ENCODE measurements at places on chromosomes 5 and 9.

GRCh38 chr5:1732238-1732941, 67.2 kb downstream of the MRPL36 start:
- DNase-seq = no peak

DNA sequence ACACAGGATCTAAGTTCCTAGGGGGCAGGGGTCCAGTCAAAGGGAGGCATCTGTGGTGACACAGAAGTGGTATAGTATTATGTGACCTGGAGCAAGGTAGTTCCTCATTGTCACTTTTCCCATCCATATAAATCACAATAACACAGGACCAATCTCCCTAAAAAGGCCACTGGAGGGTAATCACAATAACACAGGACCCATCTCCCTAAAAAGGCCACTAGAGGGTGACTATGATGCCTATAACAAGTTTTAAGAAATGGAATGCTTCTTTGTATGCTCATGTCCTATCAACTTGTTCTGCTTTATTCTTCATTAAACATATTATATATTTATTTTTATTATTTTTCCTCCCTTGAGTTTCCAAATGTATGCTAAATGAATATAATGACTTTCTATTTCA, 254.6 kb downstream of the ASTN2 start:
- no peak for DNase-seq

DNA sequence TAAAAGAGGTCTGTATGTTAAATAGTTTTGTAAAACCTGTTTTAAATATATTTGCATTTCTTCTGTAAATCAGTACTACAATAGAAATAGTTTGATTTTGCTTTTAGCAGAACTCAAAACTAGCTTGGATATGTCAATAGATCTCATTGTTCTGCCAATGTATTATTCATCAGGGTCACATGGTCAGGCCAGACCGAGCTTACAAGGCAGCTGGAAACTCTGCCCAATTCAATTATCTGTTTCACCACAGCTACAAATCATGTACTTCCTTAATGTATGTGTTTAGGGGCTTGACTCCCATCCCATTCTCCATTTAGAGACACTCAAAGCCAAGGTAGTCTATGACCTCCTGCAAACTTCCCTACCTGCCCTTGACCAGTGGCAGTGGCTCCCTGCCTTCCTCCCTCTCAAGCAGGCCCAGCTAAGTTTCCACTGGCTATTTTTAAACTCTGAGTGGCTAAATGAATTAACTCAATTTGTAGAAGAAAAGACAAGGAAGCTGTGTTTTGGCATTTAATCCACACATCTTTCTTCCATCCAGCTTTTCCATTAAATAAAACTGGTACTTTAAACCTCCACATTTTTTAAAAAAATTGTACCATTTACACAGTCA, 46.4 kb upstream of the SELENOP start:
- no peak for DNase-seq

- no peak for DNase-seq
These were observed 249.7 kb upstream of the NREP start for GRCh38 chr5:112006721-112007120.

- no peak for DNase-seq
These were observed 152.3 kb upstream of the KLF9 start for GRCh38 chr9:70566751-70567150.

DNA sequence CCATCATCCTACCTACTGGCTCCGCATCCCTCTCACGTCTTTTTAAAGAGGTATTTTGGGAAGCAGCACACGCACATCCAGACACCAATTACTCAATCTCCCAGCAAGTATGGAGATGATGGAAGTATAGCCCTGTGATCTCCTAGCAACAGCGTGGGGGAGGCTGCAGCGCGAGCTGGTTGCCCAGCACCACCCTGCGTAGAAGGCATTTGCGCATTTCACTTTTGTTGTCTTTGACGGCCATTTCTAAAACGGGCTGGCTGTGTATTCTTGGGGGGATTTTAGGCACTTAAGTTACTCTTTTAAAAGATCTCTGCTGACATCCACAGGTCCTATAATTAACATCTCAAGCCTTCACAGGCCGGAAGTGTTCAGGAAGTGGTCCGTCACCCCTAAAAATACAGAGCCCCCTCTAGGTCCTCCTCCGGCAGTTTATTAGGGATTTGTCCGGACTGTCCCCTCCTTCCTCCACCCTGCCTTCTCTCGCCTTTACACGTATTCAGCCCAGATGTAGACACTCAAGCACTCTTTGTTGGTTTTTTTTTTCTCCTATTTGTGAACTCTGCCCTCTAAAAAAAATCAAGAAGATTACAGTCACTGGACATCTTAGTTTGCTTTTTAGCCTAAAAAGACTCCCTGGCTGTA, 371.4 kb downstream of the NTRK2 start:
- DNase-seq = no peak

DNA sequence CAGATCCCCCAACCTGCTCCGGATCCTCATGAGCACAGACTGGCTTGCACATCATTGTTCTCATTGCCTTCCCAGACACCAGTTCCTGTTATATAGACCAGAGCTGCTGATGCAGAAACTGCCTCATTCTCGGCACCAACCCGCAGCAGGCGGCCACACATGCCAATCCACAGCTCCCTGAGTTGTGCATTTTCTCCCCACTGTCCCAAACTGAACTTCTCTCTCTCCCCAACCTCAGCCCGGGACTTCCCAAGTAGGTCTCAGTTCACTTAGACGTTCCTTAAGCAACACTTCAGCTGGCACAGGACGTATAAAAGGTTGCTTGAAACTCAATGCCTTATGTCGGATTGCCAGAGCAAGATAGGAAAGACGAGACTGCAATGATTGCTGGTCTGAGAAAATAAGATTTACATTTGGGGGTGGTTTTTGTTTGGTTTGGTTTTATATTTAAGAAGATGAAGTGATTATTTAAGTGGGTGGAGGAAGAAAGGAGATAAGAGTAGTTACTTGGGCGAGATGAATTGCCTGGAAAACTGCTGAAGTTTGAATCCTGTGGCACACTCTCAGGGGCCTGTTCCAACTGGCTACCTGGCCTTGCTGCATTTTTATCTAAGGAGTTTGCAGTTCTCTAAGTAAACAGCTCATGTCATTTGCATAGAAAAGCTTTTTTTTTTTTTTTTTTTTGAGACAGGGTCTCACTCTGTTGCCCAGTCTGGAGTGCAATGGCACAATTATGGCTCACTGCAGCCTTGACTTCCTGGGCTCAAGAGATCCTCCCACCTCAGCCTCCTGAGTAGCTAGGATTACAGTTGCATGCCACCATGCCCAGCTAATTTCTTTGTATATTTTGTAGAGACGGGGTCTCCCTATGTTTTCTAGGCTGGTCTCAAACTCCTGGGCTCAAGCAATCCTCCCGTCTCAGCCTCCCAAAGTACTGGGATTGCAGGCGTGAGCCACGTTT, 155.4 kb downstream of the GOLPH3 start:
- no peak for DNase-seq

- no peak for DNase-seq
These were observed 254.6 kb downstream of the SMARCA2 start for GRCh38 chr9:2269778-2270177.

DNA sequence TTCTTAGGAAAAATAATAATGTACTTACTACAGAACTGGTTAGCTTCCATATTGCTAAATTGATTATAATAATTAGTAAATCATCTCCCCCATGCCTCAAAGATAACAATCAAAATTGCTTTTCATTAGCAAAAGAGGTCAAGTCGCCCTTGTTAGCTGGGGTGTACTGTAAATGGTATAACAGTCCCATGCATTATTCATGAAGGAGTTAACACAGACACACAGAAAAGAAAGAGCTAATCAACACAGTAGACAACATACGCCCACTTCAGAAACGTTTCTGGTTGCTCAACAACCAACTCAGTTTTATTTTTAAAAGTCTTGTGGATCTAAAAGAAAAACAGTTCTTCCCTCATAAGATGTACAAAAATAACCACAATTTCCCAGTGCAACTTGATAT, 100.2 kb downstream of the MPDZ start:
- no peak for DNase-seq

GRCh38 chr5:9604416-9604815, 25.7 kb downstream of the TAS2R1 start:
- DNase-seq = no peak

DNA sequence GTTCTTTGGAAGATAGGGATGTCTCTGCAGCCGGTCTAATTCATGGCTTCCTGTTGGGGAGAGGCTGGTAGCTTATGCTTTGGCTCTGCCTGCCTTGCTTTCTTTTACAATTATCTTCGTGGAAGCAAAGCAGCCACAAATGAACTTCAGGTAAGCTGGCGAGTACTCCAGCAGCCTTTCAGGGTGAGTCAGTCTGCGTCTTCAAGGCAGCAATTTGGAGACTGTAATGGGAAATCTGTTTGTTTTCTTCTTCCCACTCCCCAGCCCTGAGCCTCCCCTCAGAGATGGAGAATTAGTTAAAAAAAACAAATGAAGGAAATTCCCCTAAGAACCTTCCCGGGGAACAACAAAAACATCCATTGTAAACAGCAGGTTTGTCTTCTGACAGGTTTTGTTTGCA, 100.1 kb downstream of the PSAT1 start:
- no peak for DNase-seq

- DNase-seq = no peak
These were observed 144.4 kb upstream of the NR4A3 start for GRCh38 chr9:99677281-99677680.
